ENCODE measurements at places on chromosomes 3 and 15.

GRCh38 chr3:120688121-120688520, 6.1 kb upstream of the HGD start:
- DNase-seq = no peak

GRCh38 chr3:24338409-24339130, 156.1 kb downstream of the THRB start:
- DNase-seq = no peak

GRCh38 chr3:107600780-107601179, 78.0 kb downstream of the BBX start:
- DNase-seq = no peak

GRCh38 chr15:57438166-57438565, 61.9 kb downstream of the CGNL1 start:
- DNase-seq = no peak
